Body of pancreas (tissue), 4 donors: ENCODE measurements at places on chromosomes 4 and X. TPM values are rescaled to one million over a fixed set of nuclear protein-coding genes. Genes with fewer than 3 reads are reported as not detected.
A peak's percentile ranks its signal among the peaks of the same experiment; 100 is the strongest.

- no peak for DNase-seq
These were observed 35.0 kb downstream of the AMMECR1 start for GRCh38 chrX:110282922-110283321.

GRCh38 chr4:159487284-159487747 lies 384.4 kb downstream of the RAPGEF2 start:
- DNase-seq, result peak; percentile 63

DNA sequence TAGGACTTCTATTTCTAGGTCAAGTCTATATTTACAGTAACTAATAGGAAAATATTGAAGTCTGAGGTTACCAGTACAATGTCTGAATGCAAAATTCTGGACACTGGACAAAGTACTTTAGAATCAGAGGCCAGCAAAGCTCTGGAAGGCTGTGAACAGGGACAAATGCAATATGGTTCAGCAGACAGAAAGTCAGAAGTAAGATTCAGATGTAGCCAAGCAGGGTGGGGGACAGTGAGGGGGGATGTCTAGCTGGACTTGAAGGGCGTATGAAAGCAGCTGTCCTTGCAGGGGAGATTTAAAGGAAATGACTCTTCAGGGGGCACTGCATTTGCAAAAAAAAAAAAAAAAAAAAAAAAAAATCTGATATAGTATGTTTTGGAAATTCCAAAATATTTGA lies 2.9 kb downstream of the SORBS2 start:
- DNase-seq, result no peak

- no peak for DNase-seq
These were observed 31.5 kb downstream of the GRSF1 start for GRCh38 chr4:70808151-70808550.

DNA sequence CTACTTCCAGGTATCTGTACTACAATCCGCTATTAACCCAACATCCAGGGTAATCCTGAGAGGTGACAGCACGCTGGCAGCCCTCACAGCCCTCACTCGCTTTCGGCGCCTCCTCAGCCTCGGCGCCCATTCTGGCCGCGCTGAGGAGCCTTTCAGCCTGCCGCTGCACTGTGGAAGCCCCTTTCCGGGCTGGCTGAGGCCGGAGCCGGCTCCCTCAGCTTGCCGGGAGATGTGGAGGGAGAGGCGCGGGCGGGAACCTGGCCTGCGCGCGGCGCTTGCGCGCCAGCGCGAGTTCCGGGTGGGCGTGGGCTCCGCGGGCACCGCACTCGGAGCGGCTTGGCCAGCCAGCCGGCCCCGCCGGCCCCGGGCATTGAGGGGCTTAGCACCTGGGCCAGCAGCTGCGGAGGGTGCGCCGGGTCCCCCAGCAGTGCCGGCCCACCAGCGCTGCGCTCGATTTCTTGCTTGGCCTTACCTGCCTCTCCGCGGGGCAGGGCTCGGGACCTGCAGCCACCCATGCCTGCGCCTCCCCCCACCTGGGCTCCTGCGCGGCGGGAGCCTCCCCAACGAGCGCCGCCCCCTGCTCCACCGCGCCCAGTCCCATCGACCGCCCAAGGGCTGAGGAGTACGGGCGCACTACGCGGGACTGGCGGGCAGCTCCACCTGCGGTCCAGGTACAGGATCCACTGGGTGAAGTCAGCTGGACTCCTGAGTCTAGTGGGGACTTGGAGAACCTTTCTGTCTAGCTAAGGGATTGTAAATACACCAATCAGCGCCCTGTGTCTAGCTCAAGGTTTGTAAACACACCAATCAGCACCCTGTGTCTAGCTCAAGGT lies 87.3 kb downstream of the PRSS12 start:
- peak; percentile 68 for DNase-seq

GRCh38 chrX:112545051-112545450 lies 134.7 kb downstream of the LHFPL1 start:
- DNase-seq, result no peak

The PPP2R2C gene
- total RNA-seq, result 0.66 TPM

The EXOC1L gene
- not detected for total RNA-seq
